ENCODE measurements at places on chromosomes 7 and 10.

DNA sequence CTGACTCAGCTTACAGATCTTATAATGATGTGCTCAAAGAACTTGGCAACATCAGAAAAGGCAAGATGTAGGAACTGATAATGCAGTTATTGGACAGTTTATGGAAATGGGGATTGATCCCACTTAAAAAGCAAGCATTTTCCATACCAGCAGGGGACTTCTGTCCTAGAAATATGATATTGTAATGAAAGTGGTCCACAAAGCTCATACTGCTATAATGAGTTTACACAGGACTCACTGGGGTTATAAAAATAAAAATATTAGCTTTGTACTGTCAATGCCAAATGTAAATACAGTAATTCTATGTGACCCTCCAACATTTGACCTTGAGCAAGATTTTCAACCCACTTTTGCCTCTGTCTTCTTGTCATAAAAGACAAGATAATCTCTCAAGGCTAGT, 145.5 kb upstream of the SEM1 start:
- DNase-seq, result no peak

DNA sequence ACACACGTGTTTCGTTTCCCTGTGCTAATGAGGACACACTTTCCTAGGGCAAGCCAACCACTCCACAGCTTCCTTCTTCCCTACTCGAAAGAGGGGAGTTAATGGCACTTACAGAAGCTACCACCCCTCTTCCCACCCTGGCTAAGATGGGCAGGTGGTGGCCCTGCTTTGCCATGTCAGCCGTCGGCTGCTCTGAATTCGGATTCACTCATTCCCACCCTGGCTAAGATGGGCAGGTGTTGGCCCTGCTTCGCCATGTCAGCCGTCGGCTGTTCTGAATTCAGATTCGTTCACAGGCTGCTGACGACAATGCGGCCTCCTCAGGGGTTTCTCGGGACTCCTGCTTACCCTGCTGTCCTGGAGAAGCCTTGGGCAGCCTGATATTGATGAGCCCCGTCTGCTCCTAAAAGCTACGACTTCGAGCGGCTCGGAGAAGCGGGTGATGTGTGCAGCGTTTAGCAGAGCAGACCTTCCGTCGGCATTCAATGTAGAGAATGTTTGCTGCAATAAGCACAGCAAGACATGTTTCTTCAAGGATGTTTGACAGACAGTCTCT, 56.2 kb upstream of the PPP2R2D start:
- no peak for DNase-seq

- no peak for DNase-seq
Observed at GRCh38 chr7:15515252-15515651, 46.6 kb downstream of the AGMO start.

- DNase-seq, result no peak
Observed at GRCh38 chr10:131830446-131831130, 70.2 kb upstream of the PPP2R2D start.

DNA sequence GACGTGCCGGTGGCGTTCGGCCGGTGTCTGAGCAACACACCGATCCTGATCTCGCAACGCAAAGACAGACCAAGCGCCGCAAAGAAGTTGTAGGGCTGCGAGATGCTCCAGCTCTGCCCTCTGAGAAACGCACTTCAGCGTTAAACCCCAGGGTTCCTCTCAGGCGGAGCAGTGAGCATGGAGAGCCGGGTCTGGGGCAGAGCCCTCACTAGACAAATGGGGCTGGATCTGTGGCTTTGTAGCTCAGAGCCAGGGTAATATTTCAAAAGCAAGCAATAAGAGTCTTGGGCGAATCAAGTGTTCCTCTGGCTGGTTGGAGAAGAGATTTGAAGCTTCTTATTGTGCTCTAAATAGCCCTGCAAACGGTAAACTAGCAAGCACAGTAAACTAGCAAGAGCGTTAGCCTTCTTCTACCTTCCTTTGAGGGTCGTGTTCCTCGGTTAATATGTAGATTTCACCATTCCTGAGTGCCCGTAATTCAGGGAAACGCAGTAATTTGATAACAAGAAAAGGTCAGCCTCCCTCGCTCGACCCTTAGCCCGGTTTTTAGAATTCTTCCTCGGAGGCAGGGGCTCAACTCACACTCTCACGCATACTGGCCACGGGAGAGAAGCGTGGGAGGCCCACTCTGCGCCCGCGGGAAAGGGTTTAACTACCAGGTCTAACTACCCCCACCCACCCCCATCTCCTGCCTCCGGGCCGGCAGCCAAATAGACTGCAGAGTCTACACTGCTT, 6.7 kb downstream of the SKAP2 start:
- no peak for DNase-seq

- no peak for DNase-seq
Observed at GRCh38 chr10:494149-494542, 195.3 kb downstream of the DIP2C start.

- no peak for DNase-seq
Observed at GRCh38 chr10:14478604-14479003, 147.9 kb upstream of the FRMD4A start.

GRCh38 chr7:30594540-30595435, at the start of gene GARS1:
TSS of gene GARS1 (plus strand) at chr7:30594878. CDS start at chr7:30594922, 44 bp downstream.
- DNase-seq, result peak; percentile 85

GRCh38 chr7:43117095-43117494, 4.6 kb downstream of the HECW1 start:
- DNase-seq, result no peak

DNA sequence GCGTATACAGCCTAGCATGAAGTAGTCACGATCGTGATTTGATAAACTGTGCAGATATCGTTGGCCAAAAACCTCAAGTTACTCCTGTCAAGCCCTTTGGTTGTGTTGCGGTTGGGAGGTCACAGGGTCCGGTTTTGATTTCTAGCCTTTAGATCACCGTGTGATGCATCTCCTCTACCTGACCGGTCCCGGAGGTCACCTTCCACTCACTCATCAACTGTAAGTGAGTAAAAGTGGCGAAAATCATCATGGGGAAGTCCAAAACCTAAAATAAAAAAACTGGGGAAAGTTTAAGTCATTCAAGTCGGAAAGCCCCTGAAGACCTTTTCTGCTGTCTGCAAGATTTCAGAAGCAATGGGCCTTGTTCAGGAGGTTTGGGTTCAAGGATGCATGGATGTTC, 62.8 kb downstream of the ADARB2 start:
- no peak for DNase-seq

- DNase-seq, result no peak
Observed at GRCh38 chr7:130329681-130330080, 14.9 kb upstream of the CPA5 start.

DNA sequence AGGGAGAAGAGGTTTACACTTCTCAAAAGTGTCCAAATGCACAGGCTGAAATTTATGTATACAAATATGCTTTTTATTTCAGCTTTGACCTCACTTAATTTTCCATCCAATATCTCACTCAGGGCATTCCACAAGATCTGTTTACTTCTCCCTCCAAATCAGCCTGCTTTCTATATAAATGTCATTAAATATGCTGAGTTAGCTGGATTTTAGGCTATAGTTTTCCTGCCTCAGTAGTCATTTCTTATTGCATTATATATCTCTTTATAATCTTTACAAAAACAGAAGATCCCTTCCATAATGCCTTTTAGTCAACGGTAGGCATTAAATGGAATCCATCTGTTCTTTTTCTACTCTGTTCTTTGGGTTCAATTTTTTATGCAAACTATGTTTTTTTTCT, 71.7 kb upstream of the KCND2 start:
- DNase-seq, result no peak

GRCh38 chr7:151455690-151456089, 15.7 kb upstream of the CRYGN start:
- DNase-seq, result no peak

DNA sequence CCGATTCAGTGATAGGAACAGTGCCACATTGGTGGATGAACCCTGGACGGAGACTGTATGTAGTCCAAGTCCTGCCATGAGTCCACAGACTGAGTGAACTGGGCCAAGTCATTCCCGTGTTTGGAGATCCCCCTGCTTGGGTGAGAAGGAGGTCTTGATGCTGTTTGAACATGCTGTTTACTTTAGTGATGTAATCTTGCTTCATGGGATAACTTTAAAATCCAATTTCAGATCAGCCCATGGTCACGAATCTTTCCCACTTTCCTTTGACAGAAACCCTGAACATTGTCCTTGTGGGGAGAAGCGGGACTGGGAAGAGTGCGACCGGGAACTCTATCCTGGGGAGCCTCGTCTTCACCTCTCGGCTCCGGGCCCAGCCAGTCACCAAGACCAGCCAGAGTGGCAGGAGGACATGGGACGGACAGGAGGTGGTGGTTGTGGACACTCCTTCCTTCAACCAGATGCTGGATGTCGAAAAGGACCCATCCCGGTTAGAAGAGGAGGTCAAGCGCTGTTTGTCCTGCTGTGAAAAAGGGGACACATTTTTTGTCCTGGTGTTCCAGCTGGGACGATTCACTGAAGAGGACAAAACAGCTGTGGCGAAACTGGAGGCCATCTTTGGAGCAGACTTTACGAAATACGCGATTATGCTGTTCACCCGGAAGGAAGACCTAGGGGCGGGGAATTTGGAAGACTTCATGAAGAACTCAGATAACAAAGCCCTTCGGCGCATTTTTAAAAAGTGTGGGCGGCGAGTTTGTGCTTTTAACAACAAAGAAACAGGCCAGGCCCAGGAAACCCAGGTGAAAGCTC, 26.6 kb downstream of the GIMAP8 start:
- no peak for DNase-seq

DNA sequence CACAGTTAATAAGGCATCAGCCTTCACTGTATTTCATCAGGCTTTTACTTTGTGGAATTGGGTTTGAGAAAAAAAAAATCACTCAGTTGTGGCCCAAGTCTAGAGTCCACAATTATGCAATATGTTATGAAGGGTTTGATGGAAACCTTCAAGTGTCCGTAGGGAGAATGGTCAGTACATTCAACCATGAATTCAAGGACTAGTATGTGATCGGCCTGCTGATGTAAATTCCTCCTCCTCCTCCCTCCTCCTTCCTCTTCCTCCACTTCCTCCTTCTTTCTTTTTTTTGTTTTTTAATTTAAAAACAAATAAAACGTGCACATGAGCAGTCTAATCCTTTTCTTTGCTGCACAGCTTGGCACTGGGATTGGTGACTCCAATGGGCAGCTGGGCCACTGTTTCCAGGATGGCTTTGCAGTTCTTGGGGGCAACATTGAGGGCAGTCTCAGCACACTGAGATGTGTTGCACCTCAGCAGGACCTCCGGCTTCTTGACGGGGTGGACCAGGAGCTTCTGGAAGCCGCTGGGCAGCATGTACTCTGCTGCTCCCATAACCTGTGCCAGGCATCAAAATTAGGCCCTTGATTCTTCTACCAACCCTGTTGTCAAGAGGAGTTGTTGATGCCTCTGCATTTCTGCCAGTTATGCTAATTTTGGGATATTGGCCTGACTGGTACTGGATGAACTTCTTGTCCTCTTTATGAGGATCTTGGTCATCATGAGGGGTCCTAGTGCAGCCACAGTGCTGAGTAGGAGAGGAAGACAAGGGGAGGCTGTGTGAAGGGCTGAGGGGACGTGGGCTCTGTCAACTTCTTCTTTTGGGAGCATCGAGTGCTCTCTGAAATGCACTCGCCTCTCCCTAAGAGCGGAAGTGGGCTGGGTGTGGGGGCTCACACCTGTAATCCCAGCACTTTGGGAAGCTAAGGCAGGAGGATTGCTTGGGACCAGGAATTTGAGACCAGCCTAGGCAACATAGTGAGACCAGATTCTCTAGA, 9.3 kb upstream of the IL2RA start:
- DNase-seq, result no peak

- no peak for DNase-seq
Observed at GRCh38 chr7:140304191-140304799, 94.0 kb downstream of the SLC37A3 start.

GRCh38 chr7:157834501-157835163, 497.8 kb downstream of the DNAJB6 start:
- no peak for DNase-seq

DNA sequence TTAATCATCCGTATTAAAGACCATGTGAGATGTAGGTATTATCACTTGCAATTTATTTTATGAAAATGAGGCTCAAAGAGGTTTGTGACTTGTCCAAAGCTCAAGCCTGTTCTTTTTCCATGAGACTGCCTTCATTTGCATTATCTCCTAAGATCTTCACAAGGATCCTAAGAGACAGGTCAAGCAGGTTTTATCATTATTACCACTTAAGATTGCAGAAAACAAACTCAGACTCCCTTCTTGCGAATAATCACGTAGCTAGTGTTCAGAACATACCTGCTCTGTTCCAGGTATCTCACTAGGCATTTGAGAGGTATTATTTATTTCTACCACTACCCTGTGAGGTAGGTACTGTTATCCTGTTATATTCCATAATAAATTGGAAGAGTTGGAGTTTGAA, 64.8 kb downstream of the ZNRF2 start:
- DNase-seq, result no peak

- DNase-seq, result no peak
Observed at GRCh38 chr10:12432402-12433189, 83.2 kb downstream of the CAMK1D start.

- no peak for DNase-seq
Observed at GRCh38 chr10:59019603-59020002, 156.8 kb upstream of the PHYHIPL start.

GRCh38 chr10:47193666-47194065, 106.3 kb upstream of the GDF10 start:
- no peak for DNase-seq

DNA sequence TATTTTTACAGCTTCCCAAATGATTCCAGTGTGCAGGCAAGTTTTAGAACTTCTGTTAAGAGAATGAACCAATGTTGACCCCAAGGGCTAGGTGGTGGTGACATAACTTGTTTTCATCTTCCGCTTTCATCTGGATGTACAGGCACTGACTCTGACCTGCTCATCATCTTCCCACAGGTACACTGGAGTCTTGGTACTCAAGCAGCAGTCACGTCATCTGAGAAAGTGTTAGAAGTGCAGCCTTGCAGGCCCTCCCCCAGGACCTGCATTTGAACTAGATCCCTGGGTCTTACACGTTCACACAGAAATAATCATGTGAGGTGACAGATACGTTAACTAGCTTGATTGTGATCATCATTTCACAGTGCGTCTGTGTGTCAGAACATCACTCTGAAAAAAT, 212.2 kb downstream of the CELF2 start:
- DNase-seq, result no peak

DNA sequence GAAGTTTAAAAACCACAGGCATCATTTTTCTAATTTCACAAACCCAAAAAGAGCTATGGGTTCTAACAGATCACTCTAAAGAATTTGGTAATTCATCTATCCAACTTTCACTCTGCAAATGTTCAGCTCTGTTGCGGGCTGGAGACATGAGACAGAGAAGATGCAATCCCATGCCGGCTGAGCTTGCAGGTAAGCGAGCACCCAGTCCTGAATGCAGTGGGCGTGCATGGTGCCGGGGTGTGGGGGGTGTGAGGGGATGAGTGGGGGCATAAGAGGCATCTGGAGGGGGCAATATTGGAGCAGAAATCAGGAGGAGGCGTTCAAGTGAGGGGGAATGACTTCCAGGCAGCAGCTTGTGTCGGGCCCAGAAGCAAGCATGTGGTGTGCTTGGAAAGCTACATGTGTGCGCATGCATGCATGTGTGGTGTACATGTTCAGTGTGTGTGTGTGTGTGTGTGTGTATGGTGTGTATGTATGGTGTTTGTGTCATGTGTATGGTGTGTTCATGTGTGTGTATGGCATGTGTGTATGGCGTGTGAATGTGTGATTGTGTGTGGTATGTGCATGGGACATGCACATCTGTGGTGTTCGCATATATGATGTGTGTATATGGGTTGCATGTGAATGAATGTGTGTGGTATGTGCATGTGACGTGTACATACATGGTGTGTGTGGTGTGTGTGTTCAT, 172.9 kb downstream of the PRKCQ start:
- DNase-seq, result no peak

- no peak for DNase-seq
Observed at GRCh38 chr7:112108981-112109380, 97.2 kb downstream of the DOCK4 start.

Measured in stimulated activated CD8-positive, alpha-beta memory T cell treated with anti-CD3 and anti-CD28 coated beads, Interleukin-15, amount 100 ng/mL, for 48 hours (primary cell).